ENCODE measurements at places on chromosomes 6 and 20.
A peak's percentile ranks its signal among the peaks of the same experiment; 100 is the strongest.

DNA sequence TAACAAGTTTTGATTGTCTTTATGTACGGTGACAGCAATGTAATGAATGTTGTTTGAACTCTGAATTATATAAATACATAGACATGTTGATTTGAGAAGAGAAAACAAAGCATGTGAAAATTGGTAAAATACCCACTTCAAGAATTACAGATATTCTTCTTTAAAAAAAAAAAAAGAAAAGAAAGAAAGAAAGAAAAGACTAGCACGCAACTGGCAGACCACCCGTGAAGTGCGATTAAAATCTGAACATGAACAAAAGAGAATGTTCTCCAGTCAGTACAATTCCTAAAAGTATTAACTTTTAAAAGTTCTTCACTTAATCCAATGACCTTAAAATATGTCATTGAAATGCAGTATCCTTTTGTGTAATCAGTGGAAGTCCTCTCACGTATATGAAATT, 434.9 kb downstream of the TFAP2A start:
- no peak for DNase-seq

GRCh38 chr6:40471243-40471642, 115.9 kb downstream of the LRFN2 start:
- no peak for DNase-seq

DNA sequence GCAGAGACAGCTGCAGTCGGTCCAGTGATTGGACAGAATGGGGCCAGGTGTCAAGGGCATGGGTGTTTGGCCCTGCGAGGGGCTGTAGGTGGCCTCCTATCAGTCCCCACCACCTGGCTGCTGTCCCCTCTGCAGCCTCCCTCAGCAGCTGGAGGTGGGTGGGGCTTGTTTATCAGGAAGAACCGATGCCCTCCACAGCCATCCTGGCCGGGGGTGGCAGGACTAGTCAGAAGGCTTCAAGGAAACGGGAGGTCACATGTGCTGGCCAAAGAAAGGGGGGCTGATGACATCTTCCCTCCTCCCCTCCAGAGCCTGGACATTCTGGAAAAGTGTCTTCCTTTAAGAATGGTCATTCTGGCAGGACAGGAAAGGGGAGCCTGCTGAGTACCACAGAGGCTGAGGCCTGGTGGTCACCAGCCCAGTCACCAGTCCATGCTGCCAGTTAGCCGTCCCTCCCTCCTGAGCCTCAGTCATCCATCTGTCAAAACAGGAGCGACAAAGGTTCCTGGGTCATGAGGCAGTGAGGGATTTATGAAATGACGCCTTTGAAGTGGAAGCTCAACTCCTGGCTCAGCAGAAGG, 4.1 kb downstream of the FAM210B start:
- no peak for DNase-seq

- no peak for DNase-seq
Observed at GRCh38 chr6:134510920-134511319, 193.0 kb upstream of the SGK1 start.

GRCh38 chr6:87832025-87832825, 130.2 kb upstream of the AKIRIN2 start:
- DNase-seq, result no peak

GRCh38 chr6:3355011-3355357, 96.2 kb downstream of the PSMG4 start:
- DNase-seq, result no peak

DNA sequence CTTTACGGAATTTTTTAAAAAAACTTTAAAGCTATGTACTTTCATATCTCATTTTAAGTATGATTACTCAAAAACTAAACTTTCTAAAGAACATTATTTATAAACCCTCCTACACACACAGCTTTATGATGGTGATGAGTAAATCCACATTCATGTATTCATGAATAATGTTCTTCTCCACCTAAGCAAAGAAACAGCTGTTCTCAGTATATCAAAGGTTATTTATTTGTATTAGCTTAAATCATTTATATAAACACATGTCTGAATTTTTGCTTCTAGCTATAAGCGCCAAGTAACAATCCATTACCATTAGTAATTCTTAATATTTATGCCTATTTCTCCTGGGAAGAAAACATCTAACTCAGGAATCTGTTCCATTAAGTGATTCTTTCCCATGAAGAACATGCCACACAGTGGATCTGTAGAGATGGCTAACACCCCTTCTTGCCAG, 63.3 kb downstream of the SMLR1 start:
- DNase-seq, result no peak

- no peak for DNase-seq
Observed at GRCh38 chr6:74731931-74732330, 473.9 kb downstream of the COL12A1 start.

DNA sequence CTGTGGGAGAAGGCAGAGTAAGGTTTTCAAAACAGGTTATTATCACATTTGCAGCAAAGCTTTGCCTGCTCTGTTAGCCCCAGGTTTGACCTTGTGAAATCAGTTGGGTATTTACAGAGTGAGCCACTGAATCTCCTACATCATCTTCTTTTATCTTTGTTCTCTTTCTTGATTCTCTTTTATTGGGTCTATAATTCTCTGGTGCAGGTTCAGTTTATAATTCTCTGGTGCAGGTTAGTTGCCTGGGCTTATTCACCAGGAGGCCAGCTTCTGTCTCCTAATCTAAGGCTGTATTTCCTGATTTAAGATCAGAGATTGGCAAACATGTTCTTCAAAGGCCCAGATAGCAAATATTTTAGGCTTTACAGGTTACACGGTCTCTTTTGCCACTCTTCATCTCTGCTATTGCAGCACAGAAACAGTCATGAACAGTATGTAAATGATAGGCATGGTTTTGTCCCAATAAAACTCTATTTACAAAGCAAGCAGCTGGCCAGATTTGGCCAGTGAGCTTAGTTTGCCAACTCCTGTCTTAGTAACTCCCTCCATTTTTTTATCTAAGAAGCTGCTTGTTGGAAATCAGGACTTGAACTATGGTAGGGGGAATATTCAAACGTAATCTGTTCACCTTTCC, 205.0 kb upstream of the RIMS1 start:
- no peak for DNase-seq

DNA sequence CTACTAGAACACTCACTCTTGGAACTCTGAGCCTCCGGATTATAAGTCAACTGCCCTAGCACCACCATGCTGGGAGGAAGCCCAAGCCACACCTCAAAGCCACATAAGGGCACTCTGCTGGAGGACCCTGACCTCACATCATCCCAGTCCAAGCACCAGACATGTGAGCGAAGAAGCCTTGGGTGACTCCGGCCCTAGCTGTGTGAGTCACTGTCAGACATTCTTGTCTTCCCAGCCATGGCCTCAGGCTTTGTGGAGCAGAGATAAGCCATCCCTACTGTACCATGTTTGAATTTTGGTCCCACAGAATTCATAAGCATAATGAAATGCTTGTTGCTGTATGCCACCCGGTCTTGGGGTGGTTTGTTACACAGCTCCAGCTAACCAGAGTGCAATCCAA, 247.7 kb downstream of the SOD2 start:
- DNase-seq, result no peak

- no peak for DNase-seq
Observed at GRCh38 chr20:8454137-8454712, 322.2 kb downstream of the PLCB1 start.

- DNase-seq, result no peak
Observed at GRCh38 chr20:1720845-1721475, 63.4 kb upstream of the SIRPG start.

DNA sequence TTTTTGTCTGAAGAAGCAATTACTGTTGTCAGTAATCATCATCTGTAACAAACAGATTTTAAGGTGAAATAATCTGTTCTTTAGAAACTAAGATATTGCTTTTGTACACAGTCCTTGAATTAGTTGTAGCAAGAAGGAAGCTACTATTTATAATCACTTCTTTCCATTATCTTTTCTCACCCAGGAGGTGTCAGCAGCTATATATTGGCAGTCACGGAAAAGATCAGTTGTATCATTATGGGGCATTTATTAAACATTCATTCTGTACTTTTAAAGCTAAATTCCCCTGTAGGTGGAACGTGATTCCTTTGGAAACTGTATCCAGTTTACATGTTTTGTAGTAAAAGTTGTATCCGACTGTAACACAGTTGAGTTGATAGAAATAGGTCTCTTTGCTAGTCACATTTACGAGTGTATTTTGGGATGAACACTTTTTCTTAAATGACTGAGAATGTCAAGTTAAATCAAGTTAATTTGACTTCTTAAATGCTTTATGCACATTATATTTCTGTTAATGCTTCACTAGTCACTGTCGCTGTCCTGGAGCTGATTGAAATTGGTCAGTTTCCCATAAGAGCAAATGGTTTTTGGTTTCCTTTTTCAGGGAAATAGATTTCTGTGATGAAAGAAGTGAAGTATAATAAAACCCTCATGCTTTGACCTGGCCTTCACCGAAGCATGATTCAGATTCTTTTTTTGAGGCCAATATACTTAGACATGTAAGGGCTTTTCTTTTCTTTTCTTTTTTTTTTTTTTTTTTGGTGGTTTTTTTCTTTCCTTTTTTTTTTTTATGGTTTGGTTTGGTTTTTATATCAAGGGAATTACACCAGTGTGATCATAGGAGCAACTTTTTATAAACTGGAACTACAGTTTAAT, 5.1 kb downstream of the QKI start:
- DNase-seq, result no peak

GRCh38 chr20:44361021-44361420, 5.5 kb downstream of the HNF4A start:
- no peak for DNase-seq

DNA sequence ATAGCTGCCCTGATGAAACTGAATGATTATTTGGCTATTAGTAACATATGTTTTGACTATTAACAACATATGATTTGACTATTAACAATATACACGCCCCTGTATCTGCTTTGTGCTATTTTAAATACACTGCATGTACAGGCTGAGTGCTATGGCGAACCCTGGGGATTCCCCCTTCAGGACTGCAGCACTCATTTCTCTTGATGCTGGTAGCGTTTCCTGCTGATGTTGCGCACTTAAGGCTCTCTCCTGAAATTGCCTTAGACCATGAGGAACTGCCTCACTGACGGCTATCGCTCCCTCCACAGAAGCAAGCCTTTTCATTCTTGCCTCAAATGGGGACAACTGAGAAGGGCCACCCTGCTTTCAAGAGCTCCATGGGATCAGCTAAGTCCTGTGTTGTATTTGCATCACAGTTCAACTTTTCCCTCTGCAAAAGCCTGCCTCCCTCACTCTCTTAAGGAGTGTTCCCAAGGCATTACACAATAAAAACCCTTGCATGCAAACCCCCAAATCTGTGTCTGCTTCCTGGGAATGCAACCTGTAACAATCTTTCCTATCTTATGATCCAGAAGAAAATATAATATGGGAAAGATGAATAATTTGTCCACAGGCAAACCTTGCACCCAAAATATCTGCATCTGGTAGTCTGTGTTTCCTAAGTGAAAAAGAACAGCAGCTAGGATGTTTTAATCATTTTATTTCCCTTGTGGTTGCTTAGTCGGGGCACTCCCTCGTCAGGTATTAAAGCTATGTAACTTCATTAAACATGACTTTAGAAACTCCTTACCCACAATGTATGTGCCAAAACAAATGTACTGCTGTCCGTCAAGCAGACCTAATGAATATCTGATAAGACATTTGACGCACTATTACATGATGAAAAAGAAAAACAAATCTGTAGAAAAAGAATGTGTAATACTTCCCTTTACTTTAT, 456.4 kb downstream of the COL12A1 start:
- no peak for DNase-seq

DNA sequence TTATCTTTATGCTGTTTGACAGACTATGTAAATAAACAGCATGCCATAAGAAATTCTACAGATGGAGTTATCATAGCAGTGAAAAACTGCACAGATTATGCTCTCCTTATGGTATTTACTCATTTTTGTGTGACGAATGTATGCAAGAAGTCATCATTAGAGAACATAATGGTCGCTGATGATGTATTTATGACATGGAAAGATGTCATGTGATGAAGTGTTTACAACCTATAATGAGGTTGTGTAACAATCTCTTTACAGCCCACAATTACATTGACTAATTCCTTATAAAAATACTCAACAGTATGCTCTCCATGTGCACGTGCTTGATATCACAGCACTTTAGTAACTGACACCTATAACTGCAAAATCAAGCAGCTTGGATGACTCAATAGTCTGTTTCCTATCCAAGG, 192.4 kb downstream of the BMP2 start:
- DNase-seq, result no peak

- DNase-seq, result no peak
Observed at GRCh38 chr6:137728386-137729349, 138.4 kb upstream of the TNFAIP3 start.

DNA sequence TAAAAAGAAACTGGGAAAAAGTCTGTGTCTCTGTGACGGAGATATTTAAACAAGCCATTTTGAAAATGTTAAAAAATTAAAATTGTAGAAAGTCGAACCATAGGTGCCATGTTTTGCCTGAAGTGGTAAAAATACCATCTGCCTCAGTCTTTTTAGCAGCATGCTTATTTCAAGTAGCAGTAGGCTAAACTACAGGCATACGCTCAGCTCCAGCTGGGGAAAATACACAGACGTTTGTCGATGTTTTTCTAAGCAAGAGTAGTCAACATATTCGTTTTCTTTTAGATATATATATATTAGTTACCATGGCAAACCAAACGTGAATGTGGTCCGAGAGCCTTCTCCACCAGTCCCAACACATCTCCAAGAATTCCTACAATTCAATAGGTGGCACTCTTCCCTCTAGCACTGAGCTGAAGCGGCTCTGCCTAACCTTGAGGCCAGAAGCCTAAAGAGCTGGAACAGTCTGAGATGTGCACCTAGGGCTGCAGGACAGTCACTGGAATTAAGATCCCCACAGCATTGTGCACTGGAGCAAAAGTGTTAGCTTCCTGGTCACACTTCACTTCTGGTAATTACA, 70.2 kb upstream of the BEND3 start:
- peak; percentile 48 for DNase-seq

- no peak for DNase-seq
Observed at GRCh38 chr6:111845441-111845871, 27.8 kb downstream of the FYN start.

- peak; percentile 68 for DNase-seq
Observed at GRCh38 chr6:137341681-137342195, 122.6 kb upstream of the IFNGR1 start.

- no peak for DNase-seq
Observed at GRCh38 chr20:36462440-36463211, 78.7 kb upstream of the MYL9 start.

DNA sequence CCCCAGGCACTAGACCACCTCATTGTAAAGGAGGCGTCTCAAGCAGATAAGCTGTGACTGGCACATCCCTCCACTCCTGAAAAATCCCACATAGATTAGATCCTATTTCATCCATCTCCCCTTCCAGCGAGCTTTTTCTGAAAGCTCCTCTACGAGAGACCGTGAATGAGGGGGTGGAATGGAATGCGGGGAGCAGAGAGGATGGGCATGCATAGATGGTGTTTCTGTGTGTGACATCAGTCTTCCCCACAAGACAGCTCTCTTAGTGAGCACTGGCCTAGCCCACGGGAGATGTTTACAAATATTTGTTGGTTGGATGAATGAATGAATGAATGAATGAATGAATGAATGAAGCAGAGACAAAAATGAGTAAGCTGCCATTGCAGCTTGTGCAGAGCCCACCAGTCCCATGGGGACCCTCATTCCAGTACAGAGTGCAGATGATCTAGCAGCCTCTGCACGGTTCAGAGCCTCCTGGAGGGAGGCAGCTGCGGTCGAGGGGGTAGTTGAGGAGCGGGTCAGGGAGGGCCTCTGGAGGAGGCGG, 98.4 kb downstream of the DLGAP4 start:
- DNase-seq, result no peak

GRCh38 chr6:55916188-55916587, 40.8 kb upstream of the BMP5 start:
- no peak for DNase-seq

GRCh38 chr6:85677234-85677956, 34.7 kb upstream of the SYNCRIP start:
- no peak for DNase-seq

- DNase-seq, result no peak
Observed at GRCh38 chr6:127032971-127033370, 85.5 kb upstream of the RSPO3 start.
